ENCODE measurements at places on chromosomes 2 and 18.

GRCh38 chr18:4586731-4587130, 131.6 kb upstream of the DLGAP1 start:
- no peak for DNase-seq

DNA sequence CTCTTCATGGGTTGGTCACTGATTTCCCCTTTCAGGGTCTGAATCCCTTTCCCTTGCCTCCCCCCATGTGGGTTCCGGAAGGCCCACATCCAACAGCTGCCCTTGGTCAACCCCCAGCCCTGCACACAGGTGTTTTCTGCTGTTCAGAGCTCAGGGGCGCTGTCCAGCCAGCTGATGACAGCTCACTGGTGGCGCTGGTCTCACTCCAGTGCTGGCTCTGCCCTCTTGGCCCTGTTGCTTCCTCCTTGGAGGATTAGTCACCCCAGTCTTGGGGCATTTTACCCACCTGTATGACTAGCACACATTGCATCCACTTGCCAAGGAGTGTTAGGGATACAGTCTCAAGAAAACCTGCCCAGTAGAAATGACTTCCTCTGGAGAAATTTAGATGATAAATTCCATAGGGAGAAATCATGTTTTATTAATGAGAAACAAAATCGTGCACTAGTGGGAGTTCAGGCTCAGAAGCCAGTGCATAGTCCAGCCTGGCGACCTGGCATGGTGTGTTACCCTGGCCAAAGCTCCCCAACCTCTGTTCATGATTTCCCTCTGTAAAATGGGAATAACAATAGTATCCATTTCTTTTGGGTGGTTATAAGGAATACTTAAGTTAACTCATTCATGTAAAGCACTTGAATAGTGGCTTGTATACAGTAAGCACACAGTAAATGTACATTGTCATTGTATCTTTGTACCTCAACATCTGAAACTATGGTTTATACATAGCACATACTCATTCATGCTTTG, 21.6 kb downstream of the CRIM1 start:
- no peak for DNase-seq

DNA sequence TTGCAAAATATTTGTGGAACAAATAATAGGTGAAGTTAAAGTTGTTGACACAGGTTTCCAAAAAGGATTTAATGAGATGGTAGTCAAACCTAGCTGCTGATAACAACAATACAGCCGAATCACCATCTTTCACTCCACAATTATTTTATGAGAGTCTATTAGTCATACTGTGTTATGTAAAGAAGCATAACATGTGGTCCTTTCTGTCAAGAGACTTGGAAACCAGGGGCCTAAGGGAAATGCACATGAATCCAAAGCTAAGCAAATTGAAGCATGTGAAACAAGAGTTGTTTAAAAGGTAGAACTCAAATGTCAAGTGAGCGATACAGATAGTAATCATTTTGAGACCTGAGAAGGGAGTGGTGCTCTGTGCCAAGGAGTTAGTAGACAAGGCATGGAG, 16.0 kb downstream of the CD28 start:
- DNase-seq: no peak

- no peak for DNase-seq
Measured at GRCh38 chr18:22514655-22515054, 96.9 kb upstream of the CTAGE1 start.

DNA sequence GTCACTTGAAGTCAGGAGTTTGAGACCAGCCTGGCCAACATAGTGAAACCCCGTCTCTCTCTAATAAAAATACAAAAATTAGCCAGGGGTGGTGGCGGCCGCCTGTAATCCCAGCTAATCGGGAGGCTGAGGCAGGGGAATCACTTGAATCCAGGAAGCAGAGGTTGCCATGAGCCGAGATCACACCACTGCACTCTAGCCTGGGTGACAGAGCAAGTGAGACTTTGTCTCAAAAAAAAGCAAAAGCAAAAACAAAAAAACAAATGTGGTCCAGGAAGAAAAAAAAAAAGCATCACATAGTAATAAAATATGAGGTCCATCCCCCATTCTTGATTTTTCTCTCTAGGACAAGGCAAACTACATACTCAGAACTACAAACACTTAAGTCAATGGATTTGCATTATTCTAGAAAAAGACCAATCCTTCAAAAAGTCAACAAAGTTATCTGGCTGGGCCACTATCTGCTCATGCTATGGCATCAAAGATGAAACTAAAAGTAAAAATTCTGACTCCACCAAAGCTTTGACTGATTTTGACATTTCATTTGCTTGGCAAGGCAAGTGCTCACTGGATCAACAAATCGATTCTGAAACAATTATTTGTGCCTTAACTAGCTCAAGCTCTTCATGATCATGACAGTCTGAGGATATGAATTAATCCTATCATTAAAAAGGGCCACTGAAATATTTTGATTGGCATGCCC, 28.4 kb downstream of the MEX3C start:
- DNase-seq: no peak

- no peak for DNase-seq
Measured at GRCh38 chr2:86068136-86068588, 37.5 kb downstream of the POLR1A start.

DNA sequence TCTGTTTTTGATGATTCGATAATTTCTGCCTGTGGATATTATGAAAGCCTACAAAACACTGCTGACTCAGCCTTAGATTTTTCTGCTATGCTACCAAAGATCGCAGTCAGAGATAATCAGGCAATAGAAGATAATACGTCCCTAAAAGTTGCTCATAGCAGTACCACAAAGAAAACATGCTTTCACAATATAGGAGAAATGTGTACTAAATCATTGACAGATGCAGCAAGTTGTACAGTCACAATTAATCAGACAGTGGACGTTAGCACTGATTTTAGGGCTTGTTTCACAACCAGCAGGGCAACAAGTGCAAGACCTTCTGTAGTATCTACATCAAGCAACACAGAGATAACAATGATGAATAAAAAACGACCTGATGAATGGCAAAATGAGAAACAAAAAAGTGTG, 19.5 kb downstream of the RBM44 start:
- DNase-seq: no peak

GRCh38 chr2:29309090-29310029, 194.1 kb downstream of the CLIP4 start:
- DNase-seq: peak; percentile 60

- no peak for DNase-seq
Measured at GRCh38 chr18:1578505-1578904, 673.8 kb downstream of the ADCYAP1 start.

DNA sequence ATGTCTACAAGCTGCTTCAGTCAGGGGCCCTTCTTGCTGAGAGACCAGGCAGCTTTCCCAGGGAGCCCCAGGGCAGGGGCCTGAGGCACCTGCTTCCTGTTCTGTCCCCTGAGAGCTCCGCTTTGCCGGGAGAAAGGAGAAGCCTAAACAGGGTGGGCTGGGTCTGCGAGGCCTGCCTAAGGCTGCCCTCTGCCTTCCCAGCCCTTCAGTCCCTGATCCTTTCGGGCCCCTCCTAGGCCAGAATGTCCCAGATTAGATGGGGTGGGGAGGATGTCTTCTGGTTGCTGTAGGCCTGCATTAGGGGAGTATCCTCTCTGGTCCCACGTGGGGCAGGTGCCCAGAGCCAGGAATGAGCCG, 72.4 kb downstream of the TGOLN2 start:
- DNase-seq: no peak

DNA sequence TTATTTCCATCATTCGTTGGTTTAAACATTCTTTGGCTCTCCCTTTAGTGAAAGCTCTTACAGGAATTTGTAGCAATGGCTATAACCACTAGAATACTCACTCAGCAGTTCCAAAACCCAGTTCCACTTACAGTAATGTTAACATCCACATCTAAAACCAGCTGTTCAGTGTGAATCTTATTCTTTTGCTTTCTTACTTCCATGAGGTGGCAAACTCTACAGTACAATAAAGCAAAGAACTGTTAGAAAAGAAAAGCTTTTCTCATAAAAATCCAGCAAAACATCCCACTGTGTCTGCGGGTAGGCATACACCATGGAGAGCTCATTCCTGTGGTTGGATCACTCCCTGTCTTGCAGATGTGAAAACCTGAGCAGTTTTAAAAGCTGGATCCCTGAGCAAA, 147.1 kb downstream of the ARHGAP28 start:
- no peak for DNase-seq

GRCh38 chr2:75565472-75566462, 5.0 kb upstream of the EVA1A start:
- no peak for DNase-seq

- DNase-seq: no peak
Measured at GRCh38 chr2:99680946-99681345, 191.1 kb upstream of the REV1 start.

GRCh38 chr2:25286723-25287483, 54.8 kb downstream of the DNMT3A start:
- no peak for DNase-seq

DNA sequence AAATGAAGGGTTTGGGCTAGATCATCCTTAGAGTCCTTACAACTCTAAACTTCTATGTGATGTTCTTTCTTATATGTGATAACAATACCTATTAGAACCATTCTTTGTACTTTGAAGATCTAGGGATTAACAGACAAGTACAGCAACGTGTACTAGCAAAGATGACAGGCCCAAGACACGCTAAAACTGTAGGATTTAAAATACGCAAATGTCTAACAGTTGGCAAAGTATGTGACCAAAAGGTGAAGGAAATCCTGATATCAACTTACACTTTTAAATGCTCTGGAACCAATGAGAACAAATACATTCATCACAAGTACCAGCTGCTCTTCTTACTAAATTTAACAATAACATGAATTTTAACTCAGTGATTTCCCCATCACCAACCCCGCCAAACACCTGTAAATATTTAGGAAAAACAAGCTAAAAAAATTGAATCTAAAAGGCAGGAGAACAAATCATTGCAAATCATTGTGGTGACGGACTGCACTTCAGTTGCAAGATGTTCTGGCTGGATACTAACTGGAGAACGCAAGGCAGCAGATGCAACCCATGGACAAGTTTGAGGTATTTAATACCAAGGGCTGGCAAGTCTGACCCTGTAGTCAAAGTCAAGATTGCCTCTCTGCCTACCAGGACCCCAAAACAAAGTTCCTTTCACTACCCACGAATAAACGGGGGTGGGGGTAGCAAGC, 1.4 kb downstream of the ANKRD44 start:
- DNase-seq: no peak

- no peak for DNase-seq
Measured at GRCh38 chr2:187431911-187432310, 16.1 kb downstream of the CALCRL start.

DNA sequence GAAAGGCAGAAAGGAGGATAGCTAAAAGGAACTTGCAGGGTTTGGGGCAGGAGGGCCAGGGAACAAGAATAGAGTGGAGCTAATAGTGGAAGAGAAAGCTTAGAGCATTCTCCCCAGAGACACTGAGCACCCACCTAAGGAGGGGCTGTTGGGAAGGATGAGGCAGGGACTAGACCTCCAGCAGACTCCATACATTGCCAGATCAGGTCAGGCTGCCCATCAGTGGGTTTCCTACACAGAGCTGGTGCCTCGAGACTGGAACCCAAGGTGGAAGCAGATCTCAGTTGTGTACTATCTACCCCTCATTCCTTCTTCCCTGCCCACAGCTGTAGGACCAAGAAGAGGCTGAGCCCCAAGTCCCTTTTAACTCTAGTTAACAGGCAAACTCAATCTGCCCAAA, 148.5 kb downstream of the ZFP36L2 start:
- no peak for DNase-seq

DNA sequence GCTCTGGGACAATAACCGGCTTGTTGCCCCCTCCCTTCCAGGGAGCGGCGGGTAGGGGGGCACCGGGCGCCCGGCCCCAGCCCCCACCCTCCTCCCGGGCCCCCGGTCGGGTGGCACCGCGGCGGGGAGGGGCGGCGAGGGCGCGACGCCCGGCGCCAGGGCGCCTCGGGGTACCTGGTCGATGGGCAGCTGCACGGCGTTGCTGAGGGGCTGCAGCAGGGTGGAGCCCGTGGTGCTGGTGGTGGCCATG, 193 bp downstream of the MBOAT2 start:
- no peak for DNase-seq

DNA sequence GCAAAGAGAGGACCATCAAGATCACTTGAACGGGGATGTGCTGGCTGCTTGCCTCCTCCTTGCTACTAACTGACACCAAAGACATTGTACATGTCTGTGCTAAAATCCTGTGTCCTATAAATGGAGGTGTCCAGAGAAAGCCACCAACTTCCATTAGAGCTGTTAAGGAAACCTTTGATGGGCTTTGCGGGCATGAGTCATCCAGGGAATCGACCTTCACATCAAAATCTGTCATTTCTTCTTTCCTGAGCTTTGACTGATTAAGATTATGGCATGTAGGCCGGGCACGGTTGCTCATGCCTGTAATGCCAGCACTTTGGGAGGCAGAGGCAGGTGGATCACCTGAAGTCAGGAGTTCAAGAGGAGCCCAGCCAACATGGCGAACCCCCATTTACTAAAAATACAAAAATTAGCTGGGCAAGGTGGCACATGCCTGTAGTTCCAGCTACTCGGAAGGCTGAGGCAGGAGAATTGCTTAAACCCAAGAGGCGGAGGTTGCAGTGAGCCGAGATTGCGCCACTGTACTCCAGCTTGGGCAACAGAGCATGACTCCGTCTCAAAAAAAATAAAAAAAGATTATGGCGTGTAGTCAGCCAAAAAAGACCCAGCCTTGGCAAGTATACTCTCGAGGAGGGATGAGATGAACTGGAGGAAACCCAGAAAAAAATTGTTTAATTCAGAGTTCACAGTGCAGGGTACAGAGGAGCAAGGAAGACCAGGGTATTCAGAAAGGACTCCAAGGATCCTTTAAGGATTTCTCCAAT, 115.8 kb downstream of the CABLES1 start:
- DNase-seq: no peak

- DNase-seq: no peak
Measured at GRCh38 chr2:9332136-9332852, 91.0 kb downstream of the ITGB1BP1 start.

GRCh38 chr2:24945907-24946306, 25.8 kb downstream of the DNAJC27 start:
- DNase-seq: no peak

GRCh38 chr2:63676135-63676534, 87.4 kb downstream of the MDH1 start:
- no peak for DNase-seq

DNA sequence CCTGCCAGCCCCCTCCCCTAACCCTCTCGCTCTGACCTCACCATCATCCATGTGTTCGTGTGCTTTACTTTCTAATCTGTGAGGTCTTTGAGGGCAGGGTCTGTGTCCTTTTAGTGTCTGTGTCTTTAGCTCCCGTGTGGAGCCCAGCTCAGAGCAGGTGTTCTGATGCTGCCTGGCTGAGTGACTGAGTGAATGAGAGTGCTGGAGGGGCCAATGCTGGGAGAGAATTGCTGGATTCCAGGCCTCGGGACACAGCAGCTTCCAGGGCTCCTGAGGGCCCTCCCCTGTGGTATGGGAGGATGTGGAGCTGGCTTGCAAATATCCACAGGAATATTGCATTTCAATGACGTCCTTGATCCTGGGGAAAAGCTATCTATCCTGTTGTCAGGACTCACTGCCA, 160.6 kb downstream of the ANKRD30B start:
- DNase-seq: no peak
